ENCODE measurements at places on chromosomes 12 and 14.

- DNase-seq: no peak
These were observed 66.3 kb downstream of the VRK1 start for GRCh38 chr14:96863327-96863985.

DNA sequence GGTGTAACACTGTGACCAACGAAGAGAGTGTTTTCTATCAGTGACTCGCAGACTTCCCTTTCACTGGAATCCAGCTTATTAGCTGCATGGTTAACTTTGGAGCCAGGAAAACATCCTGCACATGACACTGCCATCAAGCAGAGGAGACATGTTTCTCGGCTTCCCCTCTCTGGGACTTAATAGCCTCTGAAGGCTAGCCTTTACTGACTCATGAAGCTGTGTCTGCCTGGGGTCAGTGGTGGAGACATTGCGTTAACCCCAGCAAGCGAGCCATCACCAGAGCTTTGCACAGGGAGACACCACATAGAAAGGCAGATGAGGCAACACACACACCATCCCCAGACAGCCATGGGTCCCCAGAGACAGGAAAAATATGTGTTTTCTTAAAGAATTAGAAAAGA, 126.9 kb upstream of the PRICKLE1 start:
- DNase-seq: no peak

GRCh38 chr14:94051115-94051514, 25.0 kb downstream of the OTUB2 start:
- DNase-seq: no peak

DNA sequence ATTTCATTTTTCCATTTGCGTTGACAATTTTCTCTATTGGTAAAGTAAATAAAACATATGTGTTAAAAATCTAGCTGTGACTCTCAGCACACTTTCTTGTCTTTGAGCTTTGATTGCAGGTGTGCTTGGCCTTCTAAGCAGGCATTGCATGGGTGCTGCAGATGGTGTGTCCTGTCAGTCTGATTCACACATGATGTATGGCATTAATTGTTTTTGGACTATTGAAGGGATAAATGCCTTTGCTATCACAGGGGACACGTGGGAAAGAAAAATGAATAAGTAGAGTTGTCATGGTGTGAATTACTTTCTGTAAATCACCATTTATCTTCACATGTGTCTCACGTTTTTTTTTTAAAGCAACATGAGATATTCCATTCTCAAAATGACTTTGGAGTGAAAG, 211.3 kb upstream of the NAV3 start:
- DNase-seq: no peak

GRCh38 chr12:41407232-41407799, 219.2 kb downstream of the PDZRN4 start:
- DNase-seq: no peak

- no peak for DNase-seq
These were observed 8.7 kb downstream of the RHOJ start for GRCh38 chr14:63212776-63213500.

DNA sequence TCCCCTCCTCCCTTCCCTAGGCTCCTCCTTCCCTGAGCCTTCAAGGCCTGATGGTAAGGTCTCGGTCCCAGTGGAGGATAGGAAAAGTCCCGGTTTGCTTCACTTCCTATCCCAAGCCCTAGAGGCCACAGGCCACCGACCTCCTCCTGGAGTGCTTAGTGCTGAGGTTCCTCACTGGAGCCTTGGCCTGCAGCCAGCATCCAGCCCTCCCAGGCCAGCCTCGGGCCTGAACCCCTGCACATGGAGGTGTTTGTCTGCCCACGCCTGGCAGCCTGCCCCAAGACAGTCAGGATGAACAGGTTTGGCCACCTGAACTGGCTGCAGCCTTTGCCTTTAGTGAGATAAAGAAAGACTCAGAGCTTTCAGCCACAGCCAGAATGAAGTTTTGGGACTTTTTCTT, 15.8 kb upstream of the KRT7 start:
- no peak for DNase-seq

- DNase-seq: no peak
These were observed 15.6 kb downstream of the CNOT2 start for GRCh38 chr12:70258605-70259403.

Data from T follicular helper cell (primary cell).